ENCODE measurements at places on chromosomes 6 and 20.

DNA sequence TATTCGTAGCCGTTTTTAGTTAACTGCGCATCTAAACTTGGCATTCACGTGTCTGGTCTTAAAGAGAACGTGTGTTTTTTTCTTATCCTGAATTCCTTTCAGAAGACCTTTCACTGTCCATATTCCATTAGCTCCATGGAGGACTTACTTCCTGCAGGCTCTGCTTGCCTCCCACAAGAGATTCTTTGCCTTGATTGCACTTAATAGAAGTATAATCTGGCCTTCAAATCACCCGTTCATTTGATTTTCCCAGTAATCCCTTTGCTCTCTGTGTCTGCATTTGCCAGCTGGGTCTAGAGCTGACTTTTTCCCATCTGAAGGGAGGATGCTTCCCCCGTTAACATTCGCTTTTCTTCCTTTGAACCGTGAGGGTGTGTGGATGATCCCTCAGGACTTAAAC lies 79.5 kb downstream of the RNF182 start:
- no peak for DNase-seq

DNA sequence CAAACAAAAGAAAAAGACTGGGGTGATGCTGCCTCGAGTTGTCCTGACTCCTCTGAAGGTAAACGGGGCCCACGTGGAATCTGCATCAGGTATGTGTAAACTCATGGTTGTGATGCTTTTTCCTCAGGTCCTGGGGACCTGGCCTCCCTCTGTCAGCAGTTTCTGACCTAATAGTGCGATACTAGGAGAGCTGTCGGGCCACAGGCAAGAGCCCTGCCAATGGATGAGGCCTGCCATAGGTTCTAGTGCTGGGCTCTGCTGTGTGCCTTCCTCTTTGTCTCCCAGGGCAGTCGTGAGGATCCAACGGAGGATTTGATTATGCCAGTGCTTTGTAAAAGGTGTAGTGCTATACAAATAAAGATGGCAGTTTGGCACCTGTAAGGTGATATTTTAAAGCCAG lies 71.2 kb downstream of the ASXL1 start:
- no peak for DNase-seq

DNA sequence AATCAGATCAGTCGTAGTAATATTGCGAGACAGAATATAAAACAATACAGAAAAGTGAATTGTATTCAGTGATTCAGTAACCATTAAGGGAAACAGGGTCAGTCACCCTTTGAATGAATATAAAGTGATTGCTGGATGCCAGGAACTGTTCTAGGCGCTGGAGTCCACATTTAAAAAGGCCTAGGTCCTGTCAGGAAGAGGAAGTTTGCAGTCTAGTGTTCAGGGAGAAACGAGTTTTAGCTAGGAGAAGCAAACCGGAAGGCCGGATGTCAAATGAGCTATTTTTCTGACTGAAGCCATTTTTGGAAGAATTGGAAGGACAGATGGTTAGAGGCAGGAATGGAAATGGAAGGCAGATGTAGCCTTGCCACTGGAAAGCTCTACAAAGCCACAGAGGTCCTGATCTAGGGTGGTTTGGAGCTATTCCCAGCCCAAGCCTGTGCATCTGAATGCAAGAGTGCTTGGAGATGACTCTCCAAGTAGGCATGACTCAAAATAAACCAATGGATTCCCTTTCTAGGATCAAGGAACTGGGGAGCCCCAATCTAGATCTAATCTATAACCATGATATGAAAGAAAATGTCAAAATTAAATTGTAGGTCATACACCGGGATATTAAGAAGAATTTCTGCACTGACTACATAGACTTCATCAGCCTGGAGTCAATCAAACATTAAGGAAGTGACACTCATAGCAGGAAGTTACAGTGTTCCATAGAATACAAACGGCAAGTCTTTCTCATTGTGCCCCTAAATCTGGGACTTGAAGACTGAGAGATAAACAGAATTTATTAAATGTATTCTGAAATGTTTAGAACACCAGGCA lies 36.8 kb upstream of the CDKAL1 start:
- no peak for DNase-seq

DNA sequence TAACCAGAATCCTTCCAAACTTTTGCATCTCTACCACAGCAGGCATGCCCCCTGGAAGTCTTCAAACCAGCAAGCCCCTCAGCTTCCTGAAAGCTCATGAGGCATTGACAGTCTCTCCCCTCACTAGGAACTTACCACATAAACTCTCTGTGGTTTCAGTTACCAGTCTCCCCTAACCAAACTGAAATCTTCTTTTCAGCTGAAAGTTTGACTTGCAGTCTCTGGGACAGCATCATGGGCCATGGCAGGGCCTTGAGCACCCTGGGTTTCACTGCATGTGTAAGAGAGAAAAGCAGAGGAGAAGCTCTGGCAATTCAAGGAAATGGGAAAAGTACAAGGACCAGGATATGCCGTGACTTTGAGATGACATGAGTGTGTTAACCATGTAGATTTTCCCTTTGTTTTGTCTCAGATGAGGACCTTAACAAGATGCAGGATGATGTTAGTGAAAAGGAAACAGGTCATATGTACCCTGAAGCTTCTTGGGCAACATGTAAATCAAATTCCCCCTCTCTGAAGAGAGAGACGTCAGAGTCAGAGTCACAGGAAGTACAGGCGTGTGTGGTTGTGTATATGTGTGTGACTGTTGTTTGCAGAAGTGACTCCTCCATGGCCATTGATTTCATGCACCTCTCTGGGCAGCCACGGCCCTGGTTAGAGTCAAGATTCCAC lies 106.3 kb downstream of the TNFRSF21 start:
- no peak for DNase-seq

DNA sequence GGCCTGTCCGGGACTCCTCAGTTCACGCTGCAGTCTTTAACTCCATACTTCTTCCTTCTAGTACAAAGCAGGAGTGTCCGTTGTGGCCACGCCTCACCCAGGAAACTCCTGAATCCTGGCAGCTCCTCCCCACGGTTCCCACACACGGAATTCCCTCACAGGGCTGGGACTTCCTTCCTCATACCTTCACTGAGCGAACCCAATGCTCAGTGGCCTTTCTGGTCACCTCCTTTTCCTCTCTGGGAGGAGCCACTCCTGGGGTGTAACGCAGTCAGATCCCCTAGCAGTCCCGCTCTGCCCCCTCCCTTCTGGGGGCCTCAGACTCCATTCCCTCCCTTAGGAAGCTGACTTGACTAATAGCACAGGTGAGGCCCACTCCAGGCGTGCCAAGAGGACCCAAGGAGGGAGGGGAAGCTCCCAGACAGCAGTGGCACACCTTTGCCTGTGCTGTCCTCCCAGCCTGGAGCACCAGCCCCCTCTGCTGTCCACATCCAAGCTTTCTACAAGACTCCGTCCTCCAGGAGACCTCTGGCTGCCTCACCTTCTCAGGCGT lies at the start of gene SLC52A3:
Gene SLC52A3, minus strand, starts transcription at position 75 of the 553 bp plus-strand sequence. CDS start 2,726 bp downstream, outside the sequence.
- DNase-seq = no peak

GRCh38 chr6:92376691-92377090 lies 1042.7 kb downstream of the EPHA7 start:
- DNase-seq = no peak

- DNase-seq = no peak
Measured at GRCh38 chr20:10863337-10864060, 189.7 kb upstream of the JAG1 start.

DNA sequence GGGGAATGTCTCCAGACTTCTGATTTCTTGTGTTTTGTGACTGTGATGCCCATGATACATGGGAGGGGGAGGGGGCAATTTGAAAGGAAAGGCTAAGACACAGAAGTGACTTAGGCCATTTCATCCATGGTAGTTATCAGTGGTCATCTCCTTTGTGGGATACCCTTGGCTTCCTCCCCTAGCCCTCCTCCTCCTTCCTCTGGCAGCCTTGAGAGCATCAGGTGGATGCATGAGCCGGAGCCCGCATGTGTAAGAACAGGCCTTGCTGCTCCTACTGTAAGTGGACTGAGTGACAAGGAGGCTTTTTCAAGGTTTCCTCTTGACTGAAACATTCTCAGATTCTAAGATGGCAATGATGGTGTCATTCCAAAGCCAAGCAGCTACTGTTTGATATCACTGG lies 874 bp downstream of the CD83 start:
- peak; percentile 4 for DNase-seq

DNA sequence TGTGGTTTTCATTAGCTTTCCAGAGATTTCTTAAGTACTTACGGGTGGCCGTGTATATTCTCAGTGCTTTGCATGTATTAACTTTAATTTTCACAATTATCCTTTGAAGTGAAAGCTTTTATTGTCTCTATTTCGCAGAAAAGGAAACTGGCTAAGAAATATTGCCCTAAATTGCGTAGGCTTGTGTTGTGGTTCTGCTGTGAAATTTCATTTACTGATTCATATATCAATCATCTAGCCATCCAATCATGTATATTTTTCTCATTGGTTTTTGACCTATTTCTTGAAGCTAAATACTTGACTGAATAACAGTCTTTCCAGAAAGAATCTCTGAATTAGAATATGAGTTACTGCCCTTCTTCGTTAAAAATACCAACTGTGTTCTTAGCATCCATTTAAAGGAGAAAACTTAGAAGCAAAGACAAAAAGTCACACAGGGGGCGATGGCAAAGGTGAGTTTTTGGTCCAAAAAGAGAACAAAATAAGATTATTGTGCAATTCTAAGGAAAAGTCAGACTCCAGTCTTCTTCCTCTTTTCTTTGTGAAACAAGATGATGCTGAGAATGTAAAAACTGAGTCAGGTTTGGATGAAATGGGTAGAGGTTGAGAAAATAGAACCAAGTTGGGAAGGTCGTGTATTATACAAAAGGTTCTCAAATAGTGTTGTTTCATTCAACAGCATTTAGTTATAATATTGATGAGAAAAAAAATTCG lies 1.4 kb downstream of the CYB5R4 start:
- DNase-seq = no peak

- no peak for DNase-seq
Measured at GRCh38 chr6:160535270-160535669, 128.8 kb downstream of the LPA start.

DNA sequence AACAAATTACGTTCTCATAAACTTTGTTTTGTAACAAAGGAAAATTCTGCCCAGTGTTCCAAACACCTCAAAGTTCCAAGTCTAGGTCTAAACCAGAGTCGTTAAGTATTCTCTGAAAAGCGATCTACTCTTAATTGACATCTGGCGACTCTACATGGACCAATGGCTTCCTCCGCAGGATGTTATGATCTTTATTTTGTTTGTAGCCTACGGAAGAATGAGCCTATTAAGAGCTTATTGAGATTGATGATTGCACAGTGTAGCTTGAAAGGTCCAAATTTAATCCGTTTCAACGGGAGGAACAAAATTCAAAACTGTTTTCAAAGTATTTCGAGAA lies 61.1 kb downstream of the FAM217A start:
- DNase-seq = no peak

GRCh38 chr6:39184906-39185580 lies 44.2 kb downstream of the KCNK5 start:
- DNase-seq = no peak

- no peak for DNase-seq
Measured at GRCh38 chr20:18701969-18702368, 111.6 kb upstream of the SCP2D1 start.

GRCh38 chr6:8785223-8785622 lies 349.9 kb upstream of the SLC35B3 start:
- no peak for DNase-seq

DNA sequence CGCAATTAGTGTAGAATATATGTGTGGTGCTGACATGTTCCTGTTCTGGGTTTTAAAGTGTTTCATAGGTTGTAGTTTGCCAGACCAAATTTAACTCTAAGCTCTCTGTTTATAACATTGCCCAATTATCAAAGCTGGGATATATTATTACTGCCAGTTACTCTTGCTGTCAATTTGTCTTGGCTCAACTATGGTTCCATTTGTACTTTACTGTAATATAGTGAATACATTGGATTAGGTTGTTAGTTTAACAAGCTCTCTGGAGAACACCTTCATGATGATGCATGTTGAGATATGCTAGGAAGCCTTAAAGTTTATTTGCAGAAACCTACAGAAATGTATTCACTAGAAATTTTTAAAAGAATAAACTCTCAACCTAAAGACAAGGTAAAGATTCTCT lies 259.6 kb downstream of the ZFAND3 start:
- no peak for DNase-seq

- DNase-seq = no peak
Measured at GRCh38 chr6:106549521-106549920, 79.8 kb downstream of the RTN4IP1 start.

GRCh38 chr20:10672624-10673127 lies 1.1 kb downstream of the JAG1 start:
- DNase-seq = peak; percentile 12

DNA sequence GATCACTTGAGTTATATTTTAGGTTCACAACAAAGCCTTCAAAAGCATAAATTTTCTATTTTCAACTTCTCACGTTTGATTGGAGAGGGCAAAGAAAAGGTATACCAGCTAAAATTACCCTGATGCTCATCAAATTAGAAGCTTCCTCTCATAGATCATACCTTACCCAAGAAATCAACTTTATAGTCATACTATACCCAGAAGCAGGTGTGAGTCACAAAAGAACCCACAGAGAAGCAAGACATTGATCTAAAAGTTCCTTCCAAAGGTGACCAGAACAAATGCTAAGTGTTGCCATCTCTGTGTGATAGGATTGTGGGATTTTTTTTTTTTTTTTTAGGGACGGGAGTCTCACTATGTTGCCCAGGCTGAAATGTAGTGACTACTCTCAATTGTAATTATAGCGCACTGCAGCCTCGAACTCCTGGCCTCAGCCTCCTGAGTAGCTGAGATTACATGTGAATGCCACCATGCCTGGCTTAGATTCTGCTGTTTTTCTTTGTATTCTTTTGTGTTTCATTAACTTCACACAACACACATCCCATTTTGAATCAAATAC lies 3.3 kb downstream of the EIF2S2 start:
- DNase-seq = no peak

DNA sequence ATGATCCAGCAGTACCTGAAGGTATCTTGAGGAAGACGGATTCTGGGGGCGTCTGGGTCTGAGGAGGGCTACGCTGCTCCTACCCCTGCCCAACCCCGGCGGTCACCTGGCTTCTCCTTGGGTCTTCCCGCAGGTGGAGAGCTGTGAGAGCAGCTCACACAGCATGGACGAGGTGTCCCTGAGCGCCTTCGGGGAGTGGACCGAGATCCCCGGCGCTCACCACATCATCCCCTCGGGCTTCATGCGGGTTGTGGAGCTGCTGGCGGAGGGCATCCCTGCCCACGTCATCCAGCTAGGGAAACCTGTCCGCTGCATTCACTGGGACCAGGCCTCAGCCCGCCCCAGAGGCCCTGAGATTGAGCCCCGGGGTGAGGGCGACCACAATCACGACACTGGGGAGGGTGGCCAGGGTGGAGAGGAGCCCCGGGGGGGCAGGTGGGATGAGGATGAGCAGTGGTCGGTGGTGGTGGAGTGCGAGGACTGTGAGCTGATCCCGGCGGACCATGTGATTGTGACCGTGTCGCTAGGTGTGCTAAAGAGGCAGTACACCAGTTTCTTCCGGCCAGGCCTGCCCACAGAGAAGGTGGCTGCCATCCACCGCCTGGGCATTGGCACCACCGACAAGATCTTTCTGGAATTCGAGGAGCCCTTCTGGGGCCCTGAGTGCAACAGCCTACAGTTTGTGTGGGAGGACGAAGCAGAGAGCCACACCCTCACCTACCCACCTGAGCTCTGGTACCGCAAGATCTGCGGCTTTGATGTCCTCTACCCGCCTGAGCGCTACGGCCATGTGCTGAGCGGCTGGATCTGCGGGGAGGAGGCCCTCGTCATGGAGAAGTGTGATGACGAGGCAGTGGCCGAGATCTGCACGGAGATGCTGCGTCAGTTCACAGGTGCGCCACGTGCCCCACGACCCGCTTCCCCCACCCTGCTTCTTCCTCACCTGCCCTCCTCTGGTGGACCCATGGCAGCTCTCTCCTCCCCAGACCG lies 166.9 kb upstream of the RNF24 start:
- DNase-seq = no peak
